ENCODE measurements at places on chromosomes 2 and 18. TPM values are rescaled to one million over a fixed set of nuclear protein-coding genes. Genes with fewer than 3 reads are reported as not detected.

Gene RFX8
- 27.8 TPM for total RNA-seq

Gene PROM2
- 0.06 TPM for total RNA-seq

Gene IL1RL2
- 1.2 TPM for total RNA-seq

Gene KCNIP3
- total RNA-seq, result 0.29 TPM

Gene TTC31
- 24.2 TPM for total RNA-seq

Gene RAX
- not detected for total RNA-seq

Gene DIPK1C
- total RNA-seq, result not detected

Gene EHBP1
- 39.6 TPM for total RNA-seq

Gene HAAO
- not detected for total RNA-seq

Gene SIX3
- not detected for total RNA-seq

Gene PLB1
- total RNA-seq, result 1.5 TPM

Gene DSG2
- total RNA-seq, result under 0.01 TPM

Gene KHK
- total RNA-seq, result 0.51 TPM

Gene GPC1
- total RNA-seq, result 118 TPM

Gene SCN7A
- total RNA-seq, result 0.06 TPM

Measured in LHCN-M2 (cell line).